ENCODE measurements at places on chromosomes 3 and 15.

- DNase-seq: no peak
Observed at GRCh38 chr3:124444075-124444474, 286.2 kb upstream of the UMPS start.

- DNase-seq: no peak
Observed at GRCh38 chr3:126537730-126538281, 13.9 kb downstream of the CHST13 start.

- DNase-seq: peak; percentile 43
Observed at GRCh38 chr3:101849714-101850245, 466 bp downstream of the NFKBIZ start.

- no peak for DNase-seq
Observed at GRCh38 chr3:38643592-38643991, 5.9 kb downstream of the SCN5A start.

- DNase-seq: no peak
Observed at GRCh38 chr3:75254685-75255084, 409.4 kb upstream of the FRG2C start.

GRCh38 chr3:111803123-111803593 lies 55.9 kb upstream of the PHLDB2 start:
- DNase-seq: no peak
